ENCODE measurements at places on chromosomes 12 and 14.

GRCh38 chr14:37145395-37145794, 27.0 kb downstream of the SLC25A21 start:
- no peak for DNase-seq

- DNase-seq = no peak
These were observed 4.1 kb upstream of the RERG start for GRCh38 chr12:15225136-15225862.

- DNase-seq = no peak
These were observed 121.2 kb upstream of the RFLNA start for GRCh38 chr12:124173692-124174091.

- no peak for DNase-seq
These were observed 314.6 kb downstream of the BCL11B start for GRCh38 chr14:98957211-98958047.

All from stimulated activated effector memory CD8-positive, alpha-beta T cell treated with anti-CD3 and anti-CD28 coated beads, Interleukin-12 subunit alpha, Interleukin-12 subunit beta, amount 100 ng/mL, for 72 hours (primary cell).